IPS-NIHi11 (cell line): ENCODE measurements at places on chromosomes 7 and 10.

- DNase-seq = no peak
Measured at GRCh38 chr7:72123913-72124312, 288.2 kb downstream of the CALN1 start.

DNA sequence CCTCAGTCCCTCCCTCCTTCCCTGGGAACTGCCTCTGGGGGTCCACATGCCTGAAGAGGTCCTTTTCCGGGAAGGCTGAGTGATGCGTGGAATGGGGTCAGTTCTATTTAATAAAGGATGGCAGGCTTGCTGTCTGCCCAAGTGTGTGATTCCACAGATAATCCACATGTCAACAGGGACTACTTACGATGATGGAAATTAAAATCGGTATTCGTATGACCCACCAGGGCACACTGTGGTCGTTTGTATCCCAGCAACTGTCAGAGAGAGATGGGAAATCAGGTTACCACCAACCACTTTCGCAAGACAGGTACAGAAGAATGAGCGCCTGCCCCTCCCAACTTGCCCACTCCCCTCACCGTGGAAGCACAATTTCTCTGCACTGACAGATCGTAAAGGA, 110.3 kb downstream of the VIPR2 start:
- no peak for DNase-seq

DNA sequence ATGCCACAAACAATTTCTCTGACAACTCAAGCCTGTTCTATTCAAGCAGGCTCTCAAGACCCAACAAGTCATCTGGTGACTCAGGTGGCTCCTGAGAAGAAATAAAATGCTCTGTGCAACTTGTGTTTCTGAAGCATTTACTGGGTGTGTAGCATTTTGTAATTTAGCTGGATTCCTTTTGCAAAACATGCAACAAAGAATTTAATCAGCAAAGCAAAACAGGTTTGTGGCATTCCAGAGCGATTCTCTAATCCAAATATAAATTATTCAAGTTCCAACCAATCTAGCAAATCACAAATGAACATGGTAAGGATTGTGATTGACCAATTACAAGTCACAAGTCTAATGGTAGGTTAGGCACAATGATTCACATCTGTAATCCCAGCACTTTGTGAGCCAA, 39.8 kb upstream of the C10orf67 start:
- DNase-seq = no peak

DNA sequence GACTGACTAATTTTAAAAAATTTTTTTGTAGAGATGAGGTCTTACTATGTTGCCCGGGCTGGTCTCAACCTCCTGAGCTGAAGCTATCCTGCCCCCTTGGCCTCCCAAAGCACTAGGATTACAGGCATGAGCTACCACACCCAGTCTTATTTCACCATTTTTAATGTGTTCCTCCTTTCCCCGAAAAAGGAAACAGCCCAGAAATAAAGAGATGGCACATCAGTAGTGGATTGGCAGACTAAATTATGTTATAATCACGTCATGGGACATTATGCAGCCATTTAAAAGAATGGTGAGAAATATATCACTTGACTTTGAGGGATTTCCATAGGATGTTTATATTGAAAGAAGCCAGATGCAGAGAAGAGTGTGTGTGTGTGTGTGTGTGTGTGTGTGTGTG, 40.5 kb downstream of the CAPZA2 start:
- DNase-seq = no peak

GRCh38 chr7:24851786-24852185, 94.5 kb upstream of the GSDME start:
- DNase-seq = no peak

DNA sequence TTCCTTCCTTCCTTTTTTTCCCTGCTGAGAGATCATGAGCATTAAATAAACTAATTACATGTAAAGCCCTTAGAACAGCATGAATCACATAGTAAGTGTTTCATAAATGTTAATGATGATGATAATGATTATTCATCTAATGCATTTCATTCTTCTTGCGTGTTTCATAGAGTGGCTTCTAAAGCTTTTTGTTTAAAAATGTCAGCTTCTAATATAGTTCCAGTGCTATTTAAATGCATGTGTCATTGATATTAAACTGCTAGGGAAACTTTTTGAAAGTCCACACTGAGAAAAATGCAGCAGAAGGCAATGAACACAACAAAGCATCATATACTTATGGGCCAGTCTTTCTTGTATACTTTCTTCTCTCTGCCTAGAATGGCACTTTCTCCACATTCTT, 894.8 kb downstream of the REEP3 start:
- DNase-seq = no peak

GRCh38 chr10:20109613-20110012, 293.4 kb downstream of the PLXDC2 start:
- DNase-seq = no peak

DNA sequence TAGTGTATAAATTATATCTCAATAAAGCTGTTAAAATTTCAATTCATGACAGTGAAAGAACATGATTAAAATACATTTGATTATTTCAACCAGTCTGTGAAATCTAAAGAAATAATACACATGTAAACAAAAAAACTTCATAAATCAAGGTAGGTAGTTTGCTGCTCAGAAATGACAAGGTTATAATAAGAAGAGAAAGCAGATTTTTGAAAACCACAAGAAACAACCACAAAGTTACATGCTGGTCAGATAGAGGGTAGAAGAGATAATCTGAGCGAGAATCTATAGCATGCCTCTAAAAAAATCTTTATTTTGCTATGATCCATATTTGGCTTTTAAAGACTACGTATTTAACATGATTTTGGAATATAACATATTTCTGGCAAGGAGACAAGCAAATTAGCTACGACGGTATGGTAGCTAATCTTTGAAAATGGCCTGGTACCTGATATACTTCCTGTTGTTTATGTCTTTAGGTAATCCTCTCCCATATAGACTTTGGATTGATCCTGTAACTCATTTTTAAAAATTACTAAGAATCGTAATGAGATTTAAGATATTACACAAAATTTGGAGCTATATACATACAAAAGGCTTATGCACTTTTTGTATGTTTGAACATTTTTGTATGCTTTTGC, 23.5 kb upstream of the VCL start:
- DNase-seq = no peak

- no peak for DNase-seq
Measured at GRCh38 chr7:30411173-30411572, 67.4 kb downstream of the NOD1 start.

- no peak for DNase-seq
Measured at GRCh38 chr10:55870186-55870585, 490.9 kb downstream of the ZWINT start.

- DNase-seq = no peak
Measured at GRCh38 chr10:47123716-47124288, 176.2 kb upstream of the GDF10 start.

- no peak for DNase-seq
Measured at GRCh38 chr7:112362053-112362650, 88.1 kb upstream of the IFRD1 start.

DNA sequence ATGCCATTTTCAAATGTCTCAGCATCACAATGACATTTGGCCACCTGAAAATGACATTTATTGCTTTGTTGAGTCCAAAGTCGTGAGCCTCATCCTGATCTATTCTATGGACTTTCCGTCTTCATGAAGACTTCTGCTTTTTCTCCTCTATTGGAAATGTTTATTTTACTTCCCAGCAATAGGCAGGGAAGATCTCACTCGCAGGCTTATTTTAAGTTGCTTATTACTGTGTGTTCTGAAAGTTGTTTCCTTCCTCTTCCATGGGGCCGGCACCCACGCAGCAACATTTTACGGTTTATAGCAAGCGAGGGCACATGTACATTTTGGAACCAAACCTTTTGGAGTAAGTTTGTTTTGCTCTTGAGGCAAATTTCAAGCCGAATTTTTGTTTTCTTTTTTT, 221.0 kb upstream of the KLF6 start:
- DNase-seq = no peak

DNA sequence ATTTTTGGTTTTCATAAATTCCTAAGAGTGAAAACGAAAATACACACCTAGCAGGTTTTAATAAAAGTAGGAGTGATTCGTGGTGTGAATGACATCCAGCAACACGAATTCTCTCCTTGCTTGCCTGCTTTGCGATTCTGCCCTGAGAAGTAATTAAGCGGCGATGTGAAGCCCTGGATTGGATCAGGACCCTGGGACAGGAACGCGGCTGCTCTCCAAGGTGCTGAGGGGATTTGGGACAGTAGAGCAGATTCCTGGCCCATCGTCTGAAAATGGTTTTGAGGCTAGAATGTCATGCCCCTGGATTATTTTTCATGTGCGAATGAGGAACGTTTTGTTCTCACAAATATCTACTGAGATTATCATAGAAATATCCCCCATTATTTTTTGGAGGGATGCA, 7.8 kb downstream of the NPS start:
- DNase-seq = peak; percentile 85

DNA sequence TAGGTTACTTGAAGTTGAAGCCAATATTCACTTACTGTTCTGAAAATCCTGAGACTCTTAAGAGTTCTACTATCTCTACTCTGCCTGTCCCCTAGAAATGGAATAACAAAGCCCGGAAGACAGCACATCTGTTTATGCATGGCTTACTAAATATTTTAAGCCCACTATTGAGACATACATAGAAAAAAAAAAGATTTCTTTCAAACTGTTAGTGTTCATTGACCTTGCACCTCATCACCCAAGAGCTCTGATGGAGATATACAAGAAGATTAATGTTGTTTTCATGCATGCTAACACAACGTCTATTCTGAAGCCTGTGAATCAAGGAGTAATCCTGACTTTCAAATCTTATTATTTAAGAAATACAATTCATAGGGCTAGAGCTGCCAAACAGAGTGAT, 859.3 kb upstream of the C7orf33 start:
- DNase-seq = no peak

DNA sequence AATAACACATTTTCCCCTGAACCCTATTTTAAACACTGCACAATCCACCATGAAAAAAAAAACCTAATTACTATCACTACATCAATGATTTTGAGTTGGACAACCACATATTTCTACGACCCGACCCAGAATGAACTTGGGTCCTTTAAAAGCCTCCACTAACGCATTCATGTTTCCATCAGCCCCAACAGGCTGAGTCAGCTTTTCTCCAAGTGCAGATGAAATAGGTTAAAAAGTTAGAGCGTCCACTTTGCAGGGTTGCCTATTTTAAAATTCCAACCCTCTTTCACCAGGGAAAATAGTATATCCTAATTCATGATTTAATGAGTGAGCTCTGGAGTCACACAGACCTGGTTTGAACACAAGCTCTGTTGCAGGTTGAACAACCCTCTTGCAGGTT, 501.0 kb upstream of the SORCS1 start:
- no peak for DNase-seq

- DNase-seq = no peak
Measured at GRCh38 chr7:32259931-32260596, 189.9 kb upstream of the PDE1C start.

- DNase-seq = no peak
Measured at GRCh38 chr7:123096434-123096833, 100.9 kb upstream of the TAS2R16 start.

DNA sequence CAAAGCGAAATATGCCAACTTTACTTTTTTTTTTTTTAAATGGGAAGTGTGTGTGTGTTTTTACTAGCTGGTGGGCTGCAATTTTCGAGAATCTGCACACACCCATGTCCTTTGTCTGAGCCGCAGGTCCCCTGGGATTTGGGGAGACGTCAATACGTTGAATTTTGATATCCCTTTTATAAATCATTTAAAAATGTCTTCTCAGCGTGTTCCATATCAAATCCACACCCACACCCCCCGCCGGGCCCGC, 404 bp upstream of the FMC1 start:
- no peak for DNase-seq

- no peak for DNase-seq
Measured at GRCh38 chr7:95213809-95214492, 110.4 kb downstream of the PON1 start.

- DNase-seq = no peak
Measured at GRCh38 chr10:27464993-27465392, 39.1 kb upstream of the RAB18 start.
